ENCODE measurements at places on chromosomes 13 and 19.

GRCh38 chr13:33322543-33322809 lies 36.9 kb upstream of the STARD13 start:
- no peaks in the 10 kb centered on the region for H3K36me3 ChIP-seq
- no peak for DNase-seq
- H3K27me3 ChIP-seq, result no peaks in the 10 kb centered on the region
- H3K4me1 ChIP-seq, result peaks cover 30% of the 10 kb centered on the region
- no peak overlapping the region for H3K4me3 ChIP-seq

GRCh38 chr19:46319613-46320012 lies 22.8 kb downstream of the HIF3A start:
- no peaks in the 10 kb centered on the region for H3K4me1 ChIP-seq
- DNase-seq, result no peak
- H3K27me3 ChIP-seq, result no peaks in the 10 kb centered on the region
- no peak overlapping the region for H3K4me3 ChIP-seq
- no peak overlapping the region for H3K27ac ChIP-seq
- peaks cover 48% of the 10 kb centered on the region for H3K36me3 ChIP-seq

DNA sequence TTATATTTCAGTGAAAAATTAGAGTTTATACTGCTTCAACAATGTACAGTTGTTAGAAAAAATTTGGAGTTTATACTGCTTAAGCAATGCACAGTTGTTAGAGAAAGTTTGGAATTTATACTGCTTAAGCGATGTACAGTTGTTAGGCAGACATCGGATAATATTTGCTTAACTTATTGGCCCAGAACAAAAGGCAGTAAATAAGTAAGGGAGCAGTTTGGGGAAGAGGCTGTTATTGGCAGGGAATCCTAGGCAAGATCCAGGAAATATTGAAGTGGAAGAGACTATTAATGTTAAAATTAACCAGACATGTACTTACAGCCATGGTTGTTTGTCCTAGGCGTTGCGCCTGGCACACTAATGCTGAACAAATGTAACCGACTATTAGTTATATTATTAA lies 166.9 kb downstream of the GPC5 start:
- H3K27ac ChIP-seq, result no peak overlapping the region
- H3K4me1 ChIP-seq, result peaks cover 4% of the 10 kb centered on the region
- no peak for DNase-seq
- no peak overlapping the region for H3K4me3 ChIP-seq

- H3K27ac ChIP-seq, result no peak overlapping the region
- DNase-seq, result no peak
- no peaks in the 10 kb centered on the region for H3K36me3 ChIP-seq
Measured at GRCh38 chr13:41455725-41456419, 1.5 kb upstream of the RGCC start.

DNA sequence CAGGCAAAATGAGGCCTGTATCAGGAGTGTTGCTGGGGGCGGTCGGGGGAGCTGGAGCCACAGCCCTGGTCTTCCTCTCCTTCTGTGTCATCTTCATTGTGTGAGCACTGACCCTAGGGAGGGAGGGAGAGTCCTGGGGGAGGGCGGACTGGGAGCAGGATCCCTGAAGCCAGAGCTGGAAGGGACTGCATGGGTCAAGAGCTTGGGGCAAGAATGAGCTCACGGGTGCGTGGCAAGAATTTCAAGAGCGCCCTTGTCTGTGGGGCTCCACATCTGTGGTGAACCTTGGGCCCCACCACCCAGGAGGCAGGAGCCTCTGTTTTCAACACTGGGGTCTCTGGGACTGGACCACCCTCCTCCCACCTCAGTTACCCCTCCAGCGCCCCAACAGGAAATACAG lies 4.7 kb downstream of the SIGLEC7 start:
- H3K27ac ChIP-seq, result no peak overlapping the region
- no peaks in the 10 kb centered on the region for H3K36me3 ChIP-seq
- no peak overlapping the region for H3K4me3 ChIP-seq
- H3K27me3 ChIP-seq, result peaks cover 13% of the 10 kb centered on the region
- DNase-seq, result peak; percentile 33

DNA sequence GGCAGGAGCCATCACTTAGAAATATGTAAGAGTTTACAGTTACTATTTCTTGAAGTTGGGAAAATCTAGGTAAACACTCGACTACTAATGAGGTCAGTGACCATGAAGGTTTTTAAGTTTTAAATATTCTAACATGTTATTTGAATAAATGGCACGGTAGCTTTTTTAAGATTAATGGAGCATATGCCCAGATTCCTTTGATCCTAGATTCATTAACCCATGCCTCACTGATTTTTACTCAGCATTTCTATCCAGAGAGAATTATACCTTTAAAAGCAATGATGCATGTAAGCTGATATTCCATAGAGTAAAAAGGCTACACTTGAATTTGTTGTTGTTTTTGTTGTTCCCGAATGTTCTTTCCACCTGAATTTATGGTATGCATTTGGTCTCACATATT lies 541.4 kb downstream of the DACH1 start:
- H3K36me3 ChIP-seq, result no peaks in the 10 kb centered on the region
- H3K27me3 ChIP-seq, result no peaks in the 10 kb centered on the region
- no peak for DNase-seq
- no peak overlapping the region for H3K27ac ChIP-seq
- H3K4me1 ChIP-seq, result peaks cover 7% of the 10 kb centered on the region
- no peak overlapping the region for H3K4me3 ChIP-seq

GRCh38 chr13:35190241-35190640 lies 248.2 kb downstream of the NBEA start:
- no peaks in the 10 kb centered on the region for H3K4me1 ChIP-seq
- H3K27ac ChIP-seq, result no peak overlapping the region
- DNase-seq, result no peak
- no peaks in the 10 kb centered on the region for H3K27me3 ChIP-seq

GRCh38 chr19:7247155-7247554 lies 47.1 kb downstream of the INSR start:
- no peak overlapping the region for H3K4me3 ChIP-seq
- peaks cover 11% of the 10 kb centered on the region for H3K36me3 ChIP-seq
- H3K27me3 ChIP-seq, result no peaks in the 10 kb centered on the region
- H3K4me1 ChIP-seq, result no peaks in the 10 kb centered on the region
- DNase-seq, result no peak
- H3K27ac ChIP-seq, result no peak overlapping the region

GRCh38 chr13:100212904-100213553 lies 124.1 kb downstream of the PCCA start:
- H3K4me1 ChIP-seq, result no peaks in the 10 kb centered on the region
- no peaks in the 10 kb centered on the region for H3K27me3 ChIP-seq
- DNase-seq, result no peak
- no peak overlapping the region for H3K27ac ChIP-seq
- H3K36me3 ChIP-seq, result peaks cover 51% of the 10 kb centered on the region

- H3K36me3 ChIP-seq, result peaks cover 3% of the 10 kb centered on the region
- H3K27ac ChIP-seq, result no peak overlapping the region
- DNase-seq, result peak; percentile 72
- H3K4me3 ChIP-seq, result peak overlapping the region; percentile 13
Measured at GRCh38 chr19:5536337-5536894, 31.3 kb downstream of the TINCR start.

DNA sequence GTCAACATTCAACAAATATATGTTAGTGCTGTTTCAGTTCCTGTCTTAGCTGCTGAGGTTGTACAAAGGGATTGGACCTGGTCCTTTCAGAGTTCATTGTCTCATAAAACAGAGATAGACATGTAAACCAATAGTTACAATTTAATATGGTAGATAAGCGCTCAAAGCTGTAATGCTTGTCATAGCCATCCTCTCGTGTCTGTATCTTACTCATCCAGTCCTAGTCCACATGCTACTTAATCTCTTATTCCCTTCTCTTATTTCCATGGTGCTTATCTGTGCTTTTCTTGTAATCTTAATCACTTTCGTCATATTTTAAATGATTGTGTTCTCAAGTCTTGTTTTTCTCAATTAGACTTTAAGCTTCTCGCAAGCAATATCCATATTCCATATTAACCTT lies 185.2 kb upstream of the OBI1 start:
- no peaks in the 10 kb centered on the region for H3K4me1 ChIP-seq
- no peaks in the 10 kb centered on the region for H3K36me3 ChIP-seq
- peaks cover 14% of the 10 kb centered on the region for H3K27me3 ChIP-seq
- H3K27ac ChIP-seq, result no peak overlapping the region
- no peak for DNase-seq

GRCh38 chr13:32824675-32825074 lies 191.5 kb upstream of the KL start:
- DNase-seq, result no peak
- no peaks in the 10 kb centered on the region for H3K27me3 ChIP-seq
- peak overlapping the region; percentile 68 for H3K27ac ChIP-seq
- no peaks in the 10 kb centered on the region for H3K36me3 ChIP-seq

- DNase-seq, result no peak
- no peaks in the 10 kb centered on the region for H3K4me1 ChIP-seq
- no peak overlapping the region for H3K27ac ChIP-seq
- no peak overlapping the region for H3K4me3 ChIP-seq
- H3K36me3 ChIP-seq, result no peaks in the 10 kb centered on the region
- H3K27me3 ChIP-seq, result peaks cover 66% of the 10 kb centered on the region
Measured at GRCh38 chr13:111644750-111645149, 324.3 kb downstream of the TEX29 start.

DNA sequence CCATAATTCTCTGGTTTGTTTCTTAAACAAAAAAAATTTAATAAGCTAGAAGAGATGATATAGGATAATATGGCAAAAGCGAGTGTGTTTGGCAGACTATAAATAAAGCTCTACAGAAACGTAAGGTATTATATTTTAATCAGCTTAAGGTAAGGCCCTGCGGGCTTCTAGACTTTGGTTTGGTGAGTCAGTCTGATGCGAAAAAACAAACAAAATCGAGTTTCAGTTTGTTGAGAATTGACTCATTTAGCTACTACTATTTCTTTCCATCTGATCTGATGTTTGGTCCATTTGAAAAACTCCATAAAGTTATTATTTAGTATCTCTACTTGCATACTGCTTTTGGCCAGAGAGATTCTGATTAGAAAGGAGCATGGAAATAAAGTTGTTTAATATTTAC lies 138.0 kb downstream of the MIPEP start:
- H3K4me3 ChIP-seq, result no peak overlapping the region
- no peaks in the 10 kb centered on the region for H3K36me3 ChIP-seq
- peaks cover 3% of the 10 kb centered on the region for H3K27me3 ChIP-seq
- DNase-seq, result no peak

DNA sequence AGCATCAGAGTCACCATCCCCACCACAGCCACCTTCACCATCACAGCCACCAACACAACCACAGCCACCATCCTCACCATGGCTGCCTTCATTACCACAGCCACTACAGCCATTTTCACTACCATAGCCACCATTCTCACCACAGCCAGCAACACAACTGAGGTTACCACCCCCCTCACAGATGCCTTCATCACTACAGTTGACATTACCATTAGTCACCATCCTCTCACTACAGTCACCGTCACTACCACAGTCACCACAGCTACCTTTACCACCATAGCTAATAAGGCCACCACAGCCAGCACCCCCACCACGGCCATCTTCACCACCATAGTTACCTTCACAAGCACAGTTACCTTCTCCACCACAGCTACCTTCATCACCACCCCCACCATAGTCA lies 269.6 kb downstream of the DNAJC15 start:
- peaks cover 6% of the 10 kb centered on the region for H3K4me1 ChIP-seq
- no peak for DNase-seq
- peaks cover 3% of the 10 kb centered on the region for H3K27me3 ChIP-seq

- H3K4me3 ChIP-seq, result no peak overlapping the region
- no peak for DNase-seq
- peaks cover 60% of the 10 kb centered on the region for H3K4me1 ChIP-seq
- H3K27me3 ChIP-seq, result peaks cover 98% of the 10 kb centered on the region
- H3K27ac ChIP-seq, result no peak overlapping the region
Measured at GRCh38 chr19:13015361-13016223, 20.3 kb downstream of the NFIX start.

DNA sequence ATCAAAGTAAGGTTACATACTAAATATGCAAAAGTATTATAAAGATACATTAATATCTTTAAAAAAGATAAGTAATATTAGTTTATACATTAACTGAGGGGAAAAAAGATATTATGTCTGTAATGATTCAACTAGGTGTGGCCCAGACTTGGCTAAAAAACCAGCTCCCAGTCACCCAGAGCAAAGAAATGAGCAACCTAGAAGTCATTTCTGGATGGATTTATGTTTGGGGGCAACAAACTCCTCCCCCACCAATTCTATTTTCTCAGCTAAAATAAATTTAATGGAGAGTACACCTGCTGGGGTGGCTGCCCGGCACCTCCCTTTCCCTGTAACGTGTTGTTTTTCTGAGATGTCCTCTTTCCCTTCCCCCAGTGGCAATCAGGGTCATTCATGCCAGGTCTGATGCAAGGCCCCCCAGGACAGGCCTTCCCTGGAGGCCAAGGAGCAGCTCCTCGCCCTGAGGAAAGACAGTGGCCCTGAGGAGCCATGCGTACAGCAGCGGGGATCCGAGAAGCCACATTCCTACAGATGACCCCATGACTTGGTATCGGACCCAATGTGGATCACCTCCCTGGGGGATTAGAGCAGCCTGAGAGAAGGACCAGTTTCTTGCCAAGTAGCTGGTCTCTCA lies 78.6 kb upstream of the DOCK9 start:
- H3K27me3 ChIP-seq, result no peaks in the 10 kb centered on the region
- no peak for DNase-seq
- no peaks in the 10 kb centered on the region for H3K36me3 ChIP-seq
- H3K4me1 ChIP-seq, result peaks cover 34% of the 10 kb centered on the region
- H3K4me3 ChIP-seq, result no peak overlapping the region
- H3K27ac ChIP-seq, result peak overlapping the region; percentile 59

- H3K4me3 ChIP-seq, result no peak overlapping the region
- H3K4me1 ChIP-seq, result no peaks in the 10 kb centered on the region
- no peak for DNase-seq
- peaks cover 4% of the 10 kb centered on the region for H3K27me3 ChIP-seq
Measured at GRCh38 chr13:107992542-107992941, 222.8 kb downstream of the LIG4 start.

- no peaks in the 10 kb centered on the region for H3K36me3 ChIP-seq
- H3K27ac ChIP-seq, result peak overlapping the region; percentile 97
- peaks cover 21% of the 10 kb centered on the region for H3K4me1 ChIP-seq
Measured at GRCh38 chr19:40424637-40425449, 949 bp downstream of the SERTAD1 start.

DNA sequence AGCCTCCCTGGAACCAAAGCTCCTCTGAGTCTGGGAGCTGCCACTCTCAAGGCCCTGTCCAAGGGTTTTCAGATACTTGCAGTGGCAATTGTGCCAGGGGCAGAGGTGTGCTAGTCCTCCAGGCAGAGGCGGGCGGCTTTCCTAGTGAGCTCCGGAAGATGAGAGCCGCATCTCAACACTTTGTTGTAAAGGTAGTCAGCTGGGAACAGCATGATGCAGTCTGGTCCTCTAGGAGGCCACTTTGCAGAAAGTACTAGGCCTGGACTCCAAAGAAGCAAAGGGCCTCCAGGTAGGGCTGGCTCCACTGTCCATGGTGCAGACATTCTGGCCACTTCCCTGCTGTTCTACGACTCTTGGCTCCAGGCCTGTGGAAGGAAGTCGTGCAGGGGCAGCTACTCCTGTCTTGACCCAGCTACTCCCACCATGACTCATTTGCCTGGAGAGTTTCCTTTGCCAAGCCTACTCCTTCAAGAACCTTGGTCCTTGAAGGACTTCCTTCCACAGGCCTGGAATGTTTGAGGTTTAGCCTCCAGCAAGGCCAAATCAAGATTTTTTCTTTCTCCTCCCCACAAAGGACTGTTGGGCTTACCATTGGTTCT lies 9.9 kb upstream of the ZNF536 start:
- H3K27ac ChIP-seq, result no peak overlapping the region
- no peak overlapping the region for H3K4me3 ChIP-seq
- H3K27me3 ChIP-seq, result peaks cover 41% of the 10 kb centered on the region
- no peak for DNase-seq

GRCh38 chr13:104014803-104015645 lies 948.8 kb upstream of the SLC10A2 start:
- peaks cover 18% of the 10 kb centered on the region for H3K36me3 ChIP-seq
- peaks cover 57% of the 10 kb centered on the region for H3K4me1 ChIP-seq
- no peak for DNase-seq
